ENCODE measurements at places on chromosomes 6 and 20. TPM values are rescaled to one million over a fixed set of nuclear protein-coding genes. Genes with fewer than 3 reads are reported as not detected.

Gene PTCRA
- not detected for total RNA-seq

Gene ZBTB46
- total RNA-seq, result 6.4 TPM

Gene TRDN
- 565 TPM for total RNA-seq

Gene TAGAP
- total RNA-seq, result 0.54 TPM

Gene OR5V1
- not detected for total RNA-seq

Gene BPIFB2
- total RNA-seq, result not detected

Gene KCNK16
- not detected for total RNA-seq

Gene RMND1
- total RNA-seq, result 8.1 TPM

Gene ID4
- total RNA-seq, result 1.3 TPM

Gene CCN5
- total RNA-seq, result 4.2 TPM

Gene COL19A1
- total RNA-seq, result 1.5 TPM

GRCh38 chr6:72182337-72183246, 296.2 kb downstream of the RIMS1 start:
- DNase-seq, result peak; percentile 10

DNA sequence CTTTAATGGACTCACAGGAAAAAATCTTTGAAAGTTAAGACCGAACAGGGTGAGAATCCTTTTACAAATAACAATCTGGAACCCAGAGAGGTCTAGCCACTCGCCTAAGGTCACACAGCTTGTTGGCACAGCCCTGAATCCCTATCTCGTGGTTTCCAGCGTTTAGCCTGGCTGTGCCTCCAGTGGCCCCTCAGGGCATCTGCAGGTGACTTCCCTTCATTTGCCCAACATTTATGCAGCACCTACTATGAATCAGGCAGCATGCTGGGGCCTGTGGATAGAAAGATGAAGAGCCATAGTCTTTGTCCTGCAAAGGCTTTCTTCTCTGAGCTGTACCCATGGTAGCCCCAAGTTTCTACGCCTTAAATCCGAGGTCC, 2.6 kb upstream of the NR2E1 start:
- DNase-seq, result no peak

- DNase-seq, result no peak
Measured at GRCh38 chr20:24969186-24970029, 20.3 kb downstream of the CST7 start.

DNA sequence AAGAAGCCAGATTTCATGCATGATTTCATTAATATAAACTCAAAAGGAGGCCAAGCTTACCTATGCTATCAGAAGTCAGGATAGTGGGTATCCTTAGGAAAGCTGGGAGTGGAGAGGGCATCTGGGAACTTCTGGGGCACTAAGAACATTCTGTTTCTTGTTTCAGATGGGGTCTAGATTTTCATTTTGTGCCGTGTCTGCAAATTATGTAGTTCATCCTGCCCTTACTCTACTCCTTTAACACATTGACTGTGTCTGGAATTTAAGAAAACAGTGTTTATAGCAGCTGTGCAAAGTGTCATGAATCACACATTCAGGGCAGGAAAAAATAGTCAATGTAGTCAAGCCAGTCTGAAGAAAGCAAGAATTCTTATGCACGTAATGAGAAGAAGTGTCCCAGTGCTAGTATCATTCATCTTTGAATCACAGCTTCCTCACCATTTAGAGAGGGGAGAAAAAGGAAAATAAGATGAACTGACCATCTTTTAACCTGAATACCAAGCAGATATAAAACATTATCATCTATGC, 11.6 kb upstream of the SPTLC3 start:
- no peak for DNase-seq

DNA sequence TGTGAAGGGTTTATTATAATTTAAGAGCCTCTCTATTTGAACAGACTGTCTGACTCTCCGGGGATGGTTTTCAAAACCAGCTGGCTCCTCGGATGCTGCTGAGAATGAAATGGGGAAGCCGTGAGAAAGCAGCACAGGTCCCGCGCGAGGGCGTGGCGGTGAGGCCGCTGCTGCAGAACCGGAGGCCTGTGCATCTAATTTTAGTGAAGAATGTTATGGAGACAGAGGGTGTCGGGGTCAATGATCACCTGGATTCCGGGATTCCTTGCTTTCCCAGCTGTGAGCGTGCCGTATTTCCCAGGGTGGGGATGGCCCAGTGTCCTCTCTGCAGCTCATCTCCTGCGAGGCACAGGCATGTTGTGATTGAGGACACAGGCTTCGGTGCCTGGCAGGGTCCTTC, 348.0 kb downstream of the CDH4 start:
- no peak for DNase-seq

- no peak for DNase-seq
Measured at GRCh38 chr20:15379681-15380296, 1042.4 kb upstream of the FLRT3 start.

DNA sequence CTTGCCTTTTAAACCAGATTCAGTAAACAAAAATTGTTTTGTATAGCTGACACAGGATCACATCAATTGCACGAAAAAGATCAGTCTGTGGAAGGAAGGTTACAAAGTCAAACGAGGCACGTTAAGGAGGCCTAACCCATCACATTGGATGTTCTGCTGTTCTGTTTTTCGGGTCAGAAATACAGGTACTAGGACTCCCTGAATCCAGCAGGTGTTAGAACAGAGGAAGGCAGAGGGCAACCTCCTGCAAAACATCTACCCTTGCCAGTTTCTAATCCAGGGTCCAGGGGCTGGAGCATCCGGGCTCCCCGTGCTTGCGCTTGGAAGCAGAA, 64.6 kb downstream of the PLG start:
- no peak for DNase-seq

DNA sequence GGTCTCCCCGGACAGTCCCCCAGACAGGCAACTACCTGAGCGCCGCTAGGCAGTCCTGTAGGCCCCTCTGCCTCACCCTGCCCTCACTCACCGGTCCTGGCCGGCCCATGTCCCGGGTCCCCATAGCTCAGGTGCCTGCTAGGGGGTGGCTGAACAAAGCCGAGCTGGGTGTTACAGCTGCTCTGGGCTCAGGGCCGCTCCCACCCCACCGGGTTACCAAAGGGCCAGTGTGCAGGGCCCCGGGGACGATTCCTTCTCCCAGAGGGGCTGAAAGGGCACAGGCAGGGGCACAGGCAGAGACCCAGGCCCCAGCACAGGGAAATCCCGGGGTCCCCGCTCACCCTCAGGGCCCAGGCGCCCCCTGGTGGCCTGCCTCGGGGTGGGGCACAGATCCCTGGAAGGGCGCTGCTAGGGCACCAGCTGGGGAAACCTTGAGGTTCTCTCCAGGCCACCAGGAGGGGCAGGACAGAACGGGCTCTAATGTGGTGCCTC, 118.4 kb downstream of the GRM4 start:
- peak; percentile 46 for DNase-seq

- peak; percentile 28 for DNase-seq
Measured at GRCh38 chr6:96002912-96003311, 12.9 kb upstream of the FUT9 start.

DNA sequence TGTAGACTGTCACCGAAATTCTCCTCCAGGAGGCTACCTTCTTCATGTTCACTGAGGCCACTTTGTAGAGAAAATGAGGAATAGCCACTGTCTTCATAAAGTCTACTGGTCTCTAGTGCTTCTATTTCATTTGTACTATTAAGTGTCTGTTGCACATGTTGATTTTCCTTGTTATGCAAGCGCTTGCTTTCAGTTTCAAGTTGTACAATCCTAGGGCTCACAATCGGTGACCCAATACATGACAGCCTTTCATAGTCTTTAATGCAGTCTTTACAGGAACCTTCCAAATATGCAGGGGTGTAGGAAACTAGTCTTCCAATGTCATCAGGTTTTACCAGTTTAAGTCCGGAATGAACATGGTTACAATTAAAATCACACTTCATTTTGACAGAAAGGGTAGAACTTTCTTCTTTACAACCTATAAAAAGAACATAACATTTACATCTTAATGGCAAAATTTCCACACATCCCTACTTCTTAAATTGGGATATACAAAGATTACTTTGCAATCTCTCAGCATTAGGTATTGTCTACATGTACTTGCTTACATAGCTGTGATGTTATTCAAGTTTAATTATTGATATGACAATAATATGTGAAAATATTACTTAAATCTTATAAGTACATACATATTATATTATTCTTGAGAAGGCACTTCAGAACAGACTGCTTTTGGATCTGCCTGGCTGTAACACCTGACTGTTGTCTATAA, 7.5 kb downstream of the FBXO5 start:
- no peak for DNase-seq

DNA sequence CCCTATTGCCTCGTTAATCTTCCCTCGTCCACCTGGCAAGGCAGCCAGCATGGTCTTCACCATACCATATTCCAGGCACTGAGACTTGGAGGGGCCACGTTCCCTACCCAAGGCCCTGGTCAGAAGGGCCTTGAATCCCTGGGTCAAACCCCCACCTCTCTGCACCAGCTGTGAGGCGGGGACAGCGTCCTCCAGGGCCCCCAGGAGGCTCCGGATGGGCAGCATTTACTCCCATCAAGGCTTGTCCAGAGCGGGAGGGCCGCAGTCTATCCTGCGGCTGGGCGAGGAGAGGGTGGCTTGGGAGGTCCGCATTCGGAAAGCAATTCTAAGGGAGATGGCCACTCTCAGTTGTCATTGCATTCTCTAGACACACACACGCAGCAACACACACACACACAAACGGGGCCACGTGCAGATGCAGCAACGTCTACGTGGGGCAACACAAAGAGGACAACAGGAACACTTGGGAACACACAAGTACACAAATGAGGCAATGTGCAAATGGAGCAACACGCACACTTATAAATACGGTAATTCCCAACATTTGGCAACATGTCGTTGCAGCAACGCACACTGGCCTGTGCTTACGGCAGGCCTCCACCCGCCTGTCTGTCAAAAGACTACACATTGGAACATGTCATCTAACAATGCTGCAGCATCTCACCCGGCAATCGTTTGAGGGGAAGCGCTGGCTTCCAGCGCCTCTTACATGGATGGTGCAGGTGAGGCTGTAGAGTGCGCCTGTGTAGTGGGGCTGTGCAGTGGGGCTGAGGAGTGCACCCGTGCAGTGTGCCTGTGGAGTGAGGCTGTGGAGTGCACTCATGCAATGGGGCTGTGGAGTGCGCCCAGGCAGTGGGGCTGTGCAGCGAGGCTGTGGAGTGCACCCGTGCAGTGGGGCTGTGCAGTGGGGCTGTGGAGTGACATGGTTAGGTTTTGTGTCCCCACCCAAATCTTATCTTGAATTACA, 12.9 kb upstream of the NTSR1 start:
- DNase-seq, result no peak

DNA sequence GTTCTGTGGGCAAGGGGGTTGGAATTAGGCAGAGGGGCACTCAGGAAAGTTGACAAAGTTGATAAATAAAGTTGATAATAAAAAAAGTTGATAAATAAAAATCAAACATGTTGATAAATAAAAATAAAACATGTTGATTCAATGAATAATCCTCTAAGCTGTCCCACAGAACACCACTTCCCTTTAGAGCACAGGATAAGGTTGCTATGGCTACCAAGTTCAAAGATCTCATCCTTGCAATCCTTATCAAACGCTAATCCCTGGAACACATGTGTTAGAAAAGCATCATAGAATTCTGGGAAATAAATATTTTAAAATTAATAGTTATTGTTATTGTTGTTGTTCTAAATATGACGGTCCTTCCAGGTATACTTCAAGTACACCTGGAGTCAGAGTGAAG, 33.9 kb downstream of the MBOAT1 start:
- DNase-seq, result no peak

GRCh38 chr6:37696841-37697662, 631 bp downstream of the MDGA1 start:
- no peak for DNase-seq

DNA sequence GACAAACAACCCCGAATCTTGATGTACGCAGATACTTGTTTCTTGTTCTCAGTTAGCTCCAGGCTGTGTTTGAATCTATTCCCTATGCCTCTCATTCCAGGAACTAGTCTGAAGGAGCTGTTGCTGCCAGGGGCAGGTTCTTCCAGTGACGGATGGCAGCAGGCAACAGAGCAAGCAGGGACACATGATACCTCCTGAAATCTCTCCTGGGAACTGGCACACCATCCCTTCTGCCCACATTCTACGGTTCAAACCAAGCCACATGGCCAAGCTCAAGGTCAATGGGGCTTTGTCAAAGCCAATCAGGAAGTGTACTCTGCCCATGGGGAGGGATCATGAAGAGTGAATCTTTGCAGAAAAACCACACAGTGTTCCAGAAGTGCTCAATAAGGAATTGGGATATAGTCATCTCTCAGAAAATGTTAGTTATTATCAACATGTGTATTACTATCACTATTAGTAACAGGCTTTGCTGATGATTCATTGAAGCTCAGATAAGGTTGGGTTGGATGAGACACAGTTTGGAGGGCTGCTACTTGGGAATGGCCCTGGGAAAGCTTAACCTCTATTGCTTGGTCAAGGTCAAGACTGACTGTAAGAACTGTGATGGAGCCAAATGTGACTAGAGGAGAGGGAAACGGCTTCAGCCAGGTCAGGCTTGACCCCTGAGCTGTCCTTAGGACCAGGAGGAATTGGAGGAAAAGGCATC, 454.9 kb downstream of the PTPRT start:
- DNase-seq, result no peak

DNA sequence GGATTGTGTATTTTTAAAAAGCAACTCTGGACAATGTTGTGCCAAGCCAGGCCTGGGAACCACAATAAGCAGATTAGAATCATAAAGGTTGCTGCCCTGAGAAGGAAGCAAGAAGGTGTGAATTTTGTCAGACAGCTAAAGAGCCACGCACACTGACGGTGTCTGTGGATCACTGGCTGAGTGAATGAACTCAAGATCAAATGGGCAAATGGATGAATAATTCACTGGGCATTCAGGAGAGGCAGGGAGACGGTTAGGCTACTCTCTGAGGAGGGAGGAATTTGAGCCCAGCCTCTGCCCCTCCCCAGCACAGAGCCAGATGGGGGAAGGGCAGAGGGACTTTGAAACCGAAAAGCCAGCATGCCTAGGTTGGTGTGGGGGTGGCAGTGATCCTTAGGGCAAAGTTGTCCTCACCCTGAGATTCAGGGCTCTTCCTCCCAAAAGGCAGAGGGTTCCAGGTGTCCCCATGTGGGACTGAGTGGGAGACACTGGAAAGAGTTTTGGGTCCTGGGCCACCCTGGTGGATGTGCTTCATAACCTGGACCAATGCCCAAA, 19.5 kb upstream of the SLC22A7 start:
- DNase-seq, result no peak

GRCh38 chr6:154503658-154504057, 6.8 kb downstream of the CNKSR3 start:
- no peak for DNase-seq

GRCh38 chr6:65988006-65988405, 281.0 kb upstream of the EYS start:
- no peak for DNase-seq

DNA sequence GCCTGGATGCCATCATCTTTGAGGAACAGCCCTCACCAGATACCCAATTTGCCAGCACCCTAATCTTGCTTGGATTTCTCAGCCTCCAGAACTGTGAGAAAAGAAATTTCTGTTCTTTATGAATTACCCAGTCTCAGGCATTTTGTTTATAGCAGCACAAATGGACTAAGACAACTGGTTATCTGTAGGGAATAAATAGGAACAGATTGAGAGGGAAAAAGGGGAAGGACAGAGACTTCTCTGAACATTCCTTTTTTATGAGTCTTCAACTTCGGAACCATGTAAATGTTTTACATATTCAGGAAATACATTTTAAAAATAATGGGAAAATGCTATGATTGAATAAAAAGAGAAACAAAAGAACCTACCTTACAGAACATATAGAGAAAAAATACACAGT, 20.9 kb downstream of the KCTD20 start:
- no peak for DNase-seq

GRCh38 chr20:14418376-14418775, 81.0 kb upstream of the FLRT3 start:
- no peak for DNase-seq
